ENCODE measurements at places on chromosomes 6 and 20.
A peak's percentile ranks its signal among the peaks of the same experiment; 100 is the strongest.

DNA sequence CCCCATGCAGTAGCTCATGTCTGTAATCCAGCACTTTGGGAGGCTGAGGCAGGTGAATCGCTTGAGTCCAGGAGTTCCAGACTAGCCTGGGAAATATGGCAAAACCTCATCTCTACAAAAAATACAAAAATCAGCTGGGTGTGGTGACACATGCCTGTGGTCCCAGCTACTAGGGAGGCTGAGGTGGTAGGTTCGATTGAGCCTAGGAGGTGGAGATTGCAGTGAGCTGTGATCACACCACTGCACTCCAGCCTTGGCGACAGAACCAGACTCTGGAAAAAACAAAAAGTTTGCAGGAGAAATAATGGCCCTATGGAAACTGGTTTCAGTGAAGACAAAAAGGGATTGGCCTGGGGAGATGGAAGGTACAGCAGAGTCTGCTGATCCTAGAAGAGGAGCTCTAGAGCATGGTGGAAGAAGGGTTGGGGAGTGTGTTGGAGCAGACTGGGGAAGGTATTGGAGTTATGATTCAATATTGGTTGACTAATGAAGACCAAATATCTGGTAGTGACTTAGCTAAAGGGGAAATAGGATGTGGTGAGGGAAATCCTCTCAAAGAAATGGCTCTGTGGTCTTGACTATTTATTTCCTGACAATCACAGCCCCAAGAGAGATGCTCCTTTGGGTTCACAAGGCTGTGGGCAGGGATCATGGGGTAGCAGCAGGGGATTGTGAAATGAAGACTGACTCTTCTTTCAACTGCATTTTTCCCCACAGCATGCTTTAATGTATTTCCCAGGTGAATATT is 281.9 kb downstream of the UTRN start:
- DNase-seq: no peak

DNA sequence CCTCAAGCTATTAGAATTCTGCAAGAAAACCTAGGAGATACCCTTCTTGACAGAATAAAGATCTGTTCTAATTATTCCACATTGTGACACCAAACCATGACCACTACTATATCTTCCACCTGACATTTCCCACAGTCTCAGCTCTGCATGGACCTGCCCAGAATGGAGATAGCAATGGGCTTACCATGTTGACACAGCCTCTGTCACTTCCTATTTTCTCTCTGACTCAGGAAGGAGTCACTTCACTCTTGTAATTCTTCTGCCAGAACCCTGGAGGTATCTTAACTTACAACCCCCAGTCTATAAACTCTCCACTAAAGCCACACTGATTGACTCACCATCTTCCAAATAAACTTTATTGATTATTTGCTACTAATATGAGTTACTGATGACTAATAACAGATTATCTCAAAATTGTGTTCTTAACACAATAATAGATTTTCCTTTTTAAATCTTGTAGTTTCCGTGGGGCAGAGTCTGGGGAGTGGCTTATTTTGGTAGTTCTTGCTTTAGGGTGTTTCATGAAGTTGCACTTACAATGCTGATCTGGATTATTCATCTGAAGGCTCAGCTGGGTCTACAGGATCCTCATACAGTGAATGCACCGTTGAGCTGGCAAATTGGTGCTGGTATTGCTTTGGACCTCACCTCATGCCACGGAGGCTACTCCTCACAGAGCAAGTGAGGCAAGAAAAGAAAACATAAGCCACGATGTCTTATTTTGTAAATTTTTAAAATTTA is 869.9 kb downstream of the KIF16B start:
- no peak for DNase-seq

DNA sequence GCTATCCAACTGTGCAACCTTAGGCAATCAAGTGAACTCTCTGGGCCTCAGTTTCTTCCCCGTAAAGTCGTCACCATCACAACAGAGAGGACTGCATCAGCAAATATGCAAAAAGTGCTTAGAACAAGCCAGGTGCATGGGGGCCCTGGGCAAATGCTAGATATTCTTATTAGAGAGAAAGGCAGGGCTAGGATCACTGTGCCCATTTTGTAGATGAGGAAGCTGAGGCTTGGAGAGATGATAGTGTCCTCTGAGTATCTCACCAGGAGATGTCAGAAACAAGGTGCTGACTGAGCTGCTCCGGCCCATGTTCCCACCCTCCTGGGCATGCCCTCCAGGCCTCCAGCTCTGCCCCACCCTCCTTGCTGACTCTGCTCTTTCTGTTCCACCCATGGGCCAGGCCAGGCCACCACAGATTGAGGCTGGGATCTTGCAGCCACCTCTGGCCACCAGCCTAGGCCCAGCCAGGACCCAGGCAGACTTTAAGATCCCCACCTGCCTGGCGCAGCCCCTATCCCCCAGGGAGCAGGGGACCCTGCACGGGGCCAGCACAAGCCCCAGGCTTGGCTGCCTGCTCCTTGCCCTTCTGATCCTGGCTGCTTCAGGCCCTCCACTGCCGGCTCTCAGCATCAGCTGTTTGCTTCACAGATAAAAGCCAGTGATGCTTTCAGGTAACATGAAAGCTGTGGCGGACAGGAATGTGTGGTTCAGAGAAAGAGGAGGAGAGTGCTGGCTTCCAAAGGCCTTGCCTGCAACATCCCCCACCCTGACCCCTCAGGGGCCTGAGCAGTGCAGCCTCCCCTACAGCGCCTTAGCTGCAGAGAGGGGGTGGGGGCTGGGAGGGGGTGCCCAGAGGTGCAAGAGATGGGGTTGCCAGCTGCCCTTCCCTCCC is 47.6 kb downstream of the GRM4 start:
- DNase-seq: no peak

DNA sequence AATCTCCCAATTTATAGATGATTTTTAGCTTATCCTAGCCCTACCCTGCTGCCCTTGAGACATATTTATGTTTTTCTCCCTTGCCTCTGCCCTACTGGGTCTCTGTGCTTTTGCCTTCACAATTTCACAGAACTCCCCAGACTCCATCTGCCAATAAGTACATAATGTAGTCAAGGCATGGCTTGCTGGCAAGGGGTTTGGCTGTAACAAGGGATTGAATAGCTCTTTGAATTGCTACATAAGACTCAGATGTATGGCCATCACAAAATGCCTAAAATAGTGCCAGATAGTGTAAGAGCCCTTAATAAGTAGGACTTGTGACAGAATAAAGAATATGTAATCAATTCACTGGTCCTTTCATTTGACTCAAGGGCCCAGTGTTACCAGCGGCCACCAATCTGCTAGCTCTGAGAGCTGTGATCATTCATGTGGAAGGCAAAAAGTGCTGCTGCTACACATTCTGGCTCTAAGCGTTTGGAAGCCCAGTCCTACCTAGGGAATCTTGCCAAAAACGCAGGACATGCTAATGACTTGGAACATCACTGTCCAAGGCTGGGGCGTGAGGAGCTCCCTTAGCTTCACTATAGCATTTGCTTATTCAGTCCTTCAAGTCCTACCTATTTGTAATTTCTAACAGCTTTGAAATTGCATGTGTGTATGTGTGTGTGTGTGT is 20.5 kb downstream of the CLVS2 start:
- no peak for DNase-seq

DNA sequence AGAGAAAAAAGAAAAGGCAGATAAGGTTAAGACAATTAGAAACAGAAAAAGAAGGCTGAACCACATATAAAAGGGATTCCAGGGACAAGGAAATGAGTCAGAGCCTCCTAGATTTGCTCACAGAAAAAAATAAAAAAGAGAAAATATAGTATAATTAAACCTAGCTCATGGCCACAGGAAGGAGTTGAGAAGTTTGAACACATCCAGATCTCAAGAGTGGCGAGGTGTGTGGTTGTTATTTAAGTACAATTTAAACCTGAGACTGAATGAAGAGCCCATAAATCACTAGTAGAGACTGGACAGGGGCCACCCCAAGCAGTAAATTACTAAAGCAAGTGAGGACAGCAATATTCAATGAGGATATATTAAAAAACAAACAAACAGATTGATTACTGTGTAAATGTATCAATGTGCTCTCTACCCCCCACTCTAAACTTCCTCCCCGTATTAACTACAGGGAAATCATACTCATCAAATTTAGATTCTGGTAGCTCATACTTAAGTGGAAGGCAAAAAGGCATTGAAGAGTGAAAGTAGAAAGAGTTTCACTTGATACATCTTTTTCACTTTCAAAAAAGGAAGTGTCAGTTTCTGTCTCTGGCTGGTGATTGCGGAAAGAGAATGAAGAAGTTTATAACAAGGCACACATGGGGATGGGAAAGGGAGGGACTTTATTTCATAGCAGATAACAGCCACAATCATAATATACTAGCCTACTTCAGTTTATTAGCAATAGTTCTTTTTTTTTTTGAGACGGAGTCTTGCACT is 49.3 kb upstream of the SCAF8 start:
- DNase-seq: peak; percentile 43

- DNase-seq: no peak
Observed at GRCh38 chr6:83928286-83928685, 68.8 kb downstream of the CYB5R4 start.

DNA sequence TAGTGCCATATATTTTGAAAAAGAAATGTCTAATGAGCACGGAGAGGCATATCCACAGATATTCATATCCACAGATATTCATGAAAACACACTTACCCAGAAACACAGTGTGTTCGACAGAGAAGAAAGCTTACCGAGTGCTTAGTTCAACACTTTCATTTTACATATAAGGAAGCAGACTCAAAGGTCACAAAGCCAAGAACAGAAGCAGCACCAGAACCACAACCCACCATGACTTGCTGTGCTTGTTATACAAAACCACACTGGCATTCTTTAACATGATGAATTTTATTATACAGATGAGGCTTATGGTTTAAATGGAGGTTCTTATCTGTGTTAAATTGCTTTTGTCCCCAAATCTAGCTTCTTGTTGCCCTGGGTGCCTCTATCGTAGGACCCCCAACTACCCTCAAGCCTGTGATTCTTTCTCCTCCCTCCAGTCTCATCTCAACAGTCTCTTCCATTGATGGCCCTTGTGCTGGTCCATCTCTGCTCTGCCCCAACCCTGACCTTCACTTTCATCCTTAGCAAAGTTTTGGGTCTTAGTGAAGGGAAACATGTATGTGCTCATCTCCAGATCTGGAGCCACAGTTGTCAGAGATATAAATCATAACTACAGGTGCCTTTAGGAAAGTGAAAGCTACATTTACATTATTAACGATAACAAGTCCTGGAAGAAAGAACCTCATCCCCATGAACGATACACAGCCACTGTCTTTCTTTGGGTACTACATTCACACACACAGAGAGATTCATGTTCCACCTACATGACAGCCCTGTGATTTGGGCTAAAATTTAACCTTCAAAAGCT is 40.0 kb downstream of the SF3B5 start:
- DNase-seq: no peak

- DNase-seq: no peak
Observed at GRCh38 chr20:52965380-52965779, 6.8 kb upstream of the TSHZ2 start.

GRCh38 chr6:126513198-126513597 is 173.3 kb downstream of the CENPW start:
- no peak for DNase-seq

DNA sequence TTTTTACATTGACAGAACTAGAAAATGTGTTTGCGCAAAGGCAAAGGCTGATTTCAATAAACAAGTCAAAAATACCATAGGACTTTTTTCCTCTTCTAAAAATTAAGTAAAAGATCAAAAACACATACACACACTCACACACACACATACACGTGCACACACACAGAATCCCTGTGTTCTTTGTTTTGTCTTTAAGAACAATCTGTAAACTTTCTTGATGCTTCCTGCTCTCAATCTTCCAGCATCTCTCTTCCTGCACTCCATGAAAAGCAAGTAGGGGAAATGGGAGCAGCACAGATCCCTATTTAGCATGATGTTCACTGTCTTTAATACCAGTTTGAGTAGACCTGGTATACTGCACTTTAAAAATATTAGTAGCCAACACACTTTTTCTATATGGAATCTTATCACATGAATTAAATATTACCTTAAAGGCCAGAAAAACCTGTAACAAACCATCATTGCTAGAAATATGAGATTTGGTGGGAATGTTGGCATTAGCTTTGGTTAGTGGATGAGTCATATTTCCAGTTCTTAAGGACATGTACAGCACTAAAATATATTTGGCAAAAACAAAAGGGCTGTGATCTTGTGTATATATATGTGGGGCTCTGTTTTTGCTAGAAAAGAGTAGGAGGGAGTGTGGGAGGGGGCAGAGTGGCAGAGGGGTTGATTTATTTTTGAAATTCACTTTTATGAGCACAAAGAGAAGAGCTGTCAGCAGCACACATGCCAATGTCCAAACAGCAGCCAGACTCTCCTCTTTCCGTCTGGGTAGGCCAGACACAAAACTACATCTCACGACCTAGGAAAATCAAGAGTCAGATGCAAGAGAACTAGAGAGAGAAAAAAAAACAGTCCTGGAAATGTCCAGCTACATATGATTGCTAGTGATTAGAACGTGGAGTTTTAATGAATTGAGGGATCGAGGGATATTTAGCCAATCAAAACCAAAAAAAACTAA is 4.6 kb downstream of the PTPRK start:
- no peak for DNase-seq

GRCh38 chr6:142485256-142485655 is 183.4 kb downstream of the ADGRG6 start:
- no peak for DNase-seq

DNA sequence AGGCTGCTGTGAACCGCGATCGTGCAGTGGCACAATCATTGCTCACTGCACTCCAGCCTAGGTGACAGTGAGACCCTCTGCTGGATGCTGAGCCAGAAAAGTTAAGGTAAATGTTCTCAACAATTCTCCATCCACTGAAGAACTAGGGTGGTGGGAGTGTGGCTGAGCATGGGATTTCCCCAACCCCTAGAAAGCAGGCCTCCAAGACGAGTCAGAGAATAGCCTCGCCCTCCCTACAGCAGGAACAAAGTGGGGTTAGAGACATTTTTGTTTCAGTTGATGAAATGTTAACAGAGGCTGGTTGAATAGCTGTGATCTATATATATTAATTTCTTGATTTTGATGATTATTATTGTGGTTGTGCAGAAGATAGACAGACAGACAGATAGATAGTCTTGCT is 6.1 kb upstream of the ALDH8A1 start:
- no peak for DNase-seq

GRCh38 chr6:170273191-170273590 is 17.7 kb downstream of the DLL1 start:
- DNase-seq: no peak
